ENCODE measurements at places on chromosomes 3 and 15.

- DNase-seq: peak; percentile 49
Observed at GRCh38 chr15:70447928-70448698, 315.2 kb downstream of the UACA start.

- no peak for DNase-seq
Observed at GRCh38 chr3:197685546-197685945, 51.2 kb downstream of the RUBCN start.

GRCh38 chr3:71779674-71780377 is 5.1 kb downstream of the PROK2 start:
- DNase-seq: no peak

- DNase-seq: no peak
Observed at GRCh38 chr3:171256445-171257250, 203.6 kb downstream of the TNIK start.

DNA sequence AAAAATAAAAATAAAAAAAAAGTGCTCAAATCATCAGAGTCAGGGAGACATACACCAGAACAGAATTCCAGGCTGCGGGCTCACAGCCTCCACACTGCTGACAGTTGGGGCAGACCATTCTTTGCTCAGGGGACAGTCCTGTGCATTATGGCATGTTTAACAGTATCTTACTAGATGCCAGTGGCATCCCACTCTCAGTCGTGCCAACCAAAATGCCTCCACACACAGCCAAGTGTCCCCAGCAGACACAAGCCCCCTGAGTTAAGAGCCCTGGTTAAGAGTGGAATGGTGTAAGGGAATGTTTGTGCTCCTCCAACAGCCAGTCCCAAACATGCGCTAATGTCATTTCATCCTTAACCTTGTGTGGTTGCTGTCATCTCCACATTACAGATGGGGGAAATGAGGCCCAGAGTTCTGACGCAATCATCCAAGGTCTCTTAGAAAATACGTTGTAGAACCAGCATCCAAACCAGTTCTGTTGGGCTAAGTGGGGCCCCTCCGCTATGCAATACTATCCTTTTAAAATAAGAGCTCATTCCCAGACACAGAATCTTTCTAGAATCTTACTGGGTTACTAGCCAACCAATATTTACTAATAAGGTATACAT is 26.0 kb downstream of the CFAP92 start:
- DNase-seq: no peak

- DNase-seq: no peak
Observed at GRCh38 chr3:52277972-52278509, 408 bp downstream of the WDR82 start.

GRCh38 chr3:119529883-119530282 is 29.5 kb downstream of the CD80 start:
- no peak for DNase-seq

GRCh38 chr15:33788906-33789540 is 179.3 kb upstream of the CHRM5 start:
- no peak for DNase-seq

- DNase-seq: no peak
Observed at GRCh38 chr15:63295341-63295740, 17.9 kb downstream of the APH1B start.

- DNase-seq: no peak
Observed at GRCh38 chr3:124845406-124845805, 41.8 kb downstream of the ITGB5 start.

DNA sequence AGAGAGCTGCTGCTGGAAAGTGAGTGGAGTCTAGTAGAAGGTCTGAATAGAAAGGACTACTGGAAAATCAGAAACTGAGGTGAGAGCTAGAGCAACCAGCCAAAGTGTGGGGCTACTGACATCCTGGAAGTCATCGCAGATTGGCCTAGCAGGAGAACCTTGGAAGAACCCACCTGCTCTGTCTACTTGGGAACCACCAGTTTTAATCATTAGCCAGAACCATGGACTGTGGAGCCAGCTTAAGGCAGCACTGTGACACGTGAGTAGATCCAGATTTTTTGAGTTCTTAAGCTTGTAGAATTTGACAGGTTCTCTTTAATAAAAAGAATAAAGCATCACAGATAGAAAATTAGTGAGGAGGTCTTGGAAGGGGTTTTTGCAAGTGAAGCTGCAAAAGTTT is 179.1 kb upstream of the PEX5L start:
- DNase-seq: no peak

DNA sequence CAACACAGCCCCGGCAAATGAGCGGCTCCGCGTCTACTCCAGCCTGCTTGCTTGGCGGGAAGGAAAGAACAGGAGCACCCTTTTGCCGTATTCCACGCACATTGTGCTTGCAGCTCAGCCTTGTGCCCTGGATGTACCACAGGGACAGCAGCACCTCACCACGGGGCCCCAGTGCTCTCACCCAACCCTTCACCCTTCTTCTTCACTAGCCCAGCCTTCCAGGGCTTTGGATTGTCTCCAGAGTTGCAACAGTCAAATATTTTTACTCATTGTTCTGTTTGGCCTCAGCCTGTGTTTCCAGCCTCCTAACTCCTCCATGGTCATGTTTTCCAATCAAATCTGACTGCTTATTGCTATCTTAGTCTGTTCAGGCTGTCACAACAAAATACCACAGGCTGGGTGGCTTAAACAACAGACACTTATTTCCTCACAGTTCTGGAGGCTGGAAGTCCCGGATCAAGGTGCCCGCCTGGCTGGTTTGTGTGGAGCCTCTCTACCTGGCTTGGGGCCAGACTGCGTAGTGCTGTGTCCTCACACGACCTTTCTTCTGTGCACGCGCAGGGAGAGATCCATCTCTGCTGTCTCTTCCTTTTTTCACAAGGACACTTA is 79.2 kb upstream of the ABHD17C start:
- DNase-seq: peak; percentile 66

- no peak for DNase-seq
Observed at GRCh38 chr15:63420333-63420747, 38.7 kb upstream of the CA12 start.

DNA sequence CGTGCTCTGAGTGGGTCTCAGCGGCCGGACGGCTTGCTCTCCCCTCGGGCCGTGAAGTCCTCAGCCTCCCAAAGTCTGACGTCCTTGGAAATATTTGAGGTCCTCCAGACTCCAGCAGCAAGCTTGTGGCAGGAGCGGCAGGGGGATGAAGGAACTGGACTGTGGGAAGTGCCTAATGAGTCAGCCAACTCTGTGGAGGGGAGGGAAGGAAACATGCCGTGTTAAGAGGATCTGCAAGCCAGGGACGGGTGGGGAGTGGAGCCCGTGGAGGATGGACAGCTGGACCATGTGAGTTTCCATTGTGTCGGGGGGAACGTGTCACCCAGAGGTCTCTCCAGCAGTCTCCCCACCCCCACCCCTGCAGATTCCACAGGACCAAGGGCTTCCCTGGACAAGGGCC is 39.4 kb upstream of the IDH2 start:
- DNase-seq: no peak

DNA sequence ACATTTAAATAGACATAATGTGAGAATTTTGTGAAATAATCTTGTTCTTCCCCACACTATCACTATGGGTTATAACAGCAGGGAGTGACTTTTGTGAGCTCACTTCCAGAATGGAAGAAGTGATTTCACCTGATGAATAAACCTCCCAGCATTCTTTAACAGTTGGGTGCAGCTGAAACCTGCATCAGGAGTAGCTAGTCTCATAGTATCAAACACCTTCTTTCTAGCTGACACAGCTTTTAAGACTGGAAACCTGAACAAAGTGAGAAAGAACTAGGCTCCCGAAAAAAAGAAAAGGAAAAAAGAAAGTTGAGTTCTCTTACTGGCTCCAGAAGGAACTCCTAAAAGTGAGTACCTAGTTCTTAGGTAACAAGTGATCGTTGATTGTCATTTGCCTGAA is 61.1 kb upstream of the UNC13C start:
- DNase-seq: no peak

- DNase-seq: no peak
Observed at GRCh38 chr3:190585805-190586630, 72.1 kb downstream of the IL1RAP start.

- no peak for DNase-seq
Observed at GRCh38 chr3:189806171-189806951, 175.2 kb downstream of the TP63 start.

DNA sequence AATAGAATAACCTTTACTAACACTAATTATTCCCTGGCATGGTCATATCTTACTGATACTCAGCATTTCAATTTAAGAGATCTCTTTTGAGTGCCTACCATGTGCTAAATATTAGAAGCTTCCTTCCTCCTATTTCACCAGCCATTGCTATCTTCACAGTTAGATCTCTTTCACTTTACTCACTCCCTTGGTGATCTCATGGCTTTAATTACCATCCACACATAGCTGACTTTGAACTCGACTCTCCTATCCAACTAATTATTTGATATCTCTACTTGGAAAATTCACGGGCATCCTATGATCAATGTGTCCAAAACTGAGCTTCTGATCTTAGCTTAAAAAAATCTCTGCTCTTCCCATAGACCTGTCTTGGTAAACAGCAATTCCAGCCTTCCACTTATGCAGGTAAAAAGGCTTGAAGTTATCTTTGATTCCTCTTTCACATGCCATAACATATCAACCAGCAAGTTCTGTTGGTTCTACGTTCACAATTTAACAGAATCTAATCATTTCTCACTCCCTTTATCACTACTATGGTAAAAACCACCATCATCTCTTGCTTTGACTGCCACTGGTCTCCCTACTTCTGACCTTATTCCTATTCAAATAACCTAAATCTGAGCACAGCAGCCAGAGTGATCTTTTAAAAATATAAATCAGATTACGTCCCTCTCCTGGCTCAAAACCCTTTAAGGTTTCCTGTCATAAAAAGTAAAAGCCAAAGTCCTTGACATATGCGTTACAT is 41.8 kb downstream of the HLTF start:
- DNase-seq: no peak

DNA sequence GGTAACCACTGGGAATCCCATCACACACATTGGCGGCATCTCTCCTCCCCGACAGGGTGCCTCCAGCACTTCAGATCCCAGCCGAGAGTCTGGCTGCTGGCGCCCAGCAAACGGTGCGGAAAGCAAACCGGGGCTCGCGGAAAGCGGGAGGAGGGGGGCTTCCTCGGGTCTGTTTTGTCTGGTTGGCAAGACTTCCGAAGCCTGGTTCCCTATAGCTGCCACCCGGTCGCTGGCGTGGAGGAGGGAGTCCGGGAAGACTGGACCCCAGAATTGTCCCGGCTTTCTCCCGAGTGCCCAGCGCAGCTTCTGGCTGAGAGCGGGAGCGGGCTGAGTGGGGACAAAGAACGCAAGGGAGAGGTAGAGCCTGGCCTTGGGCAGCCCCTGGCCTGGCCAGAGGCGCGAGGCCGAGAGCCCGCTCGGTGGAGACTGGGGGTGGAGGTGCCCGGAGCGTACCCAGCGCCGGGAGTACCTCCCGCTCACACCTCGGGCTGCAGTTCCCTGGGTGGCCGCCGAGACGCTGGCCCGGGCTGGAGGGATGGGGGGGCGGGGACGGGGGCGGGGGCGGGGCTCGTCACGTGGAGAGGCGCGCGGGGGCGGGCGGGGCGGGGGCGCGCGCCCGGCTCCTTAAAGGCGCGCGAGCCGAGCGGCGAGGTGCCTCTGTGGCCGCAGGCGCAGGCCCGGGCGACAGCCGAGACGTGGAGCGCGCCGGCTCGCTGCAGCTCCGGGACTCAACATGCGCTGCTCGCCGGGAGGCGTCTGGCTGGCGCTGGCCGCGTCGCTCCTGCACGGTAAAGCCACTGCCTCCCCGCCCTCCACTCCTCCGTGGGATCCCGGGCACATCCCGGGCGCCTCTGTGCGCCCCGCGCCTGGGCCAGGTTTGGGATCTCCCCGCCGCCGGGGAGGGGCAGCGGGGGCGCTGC is at the start of gene CHRNA7:
CHRNA7 (plus strand) TSS at position 654 of the 920 bp plus-strand sequence; CDS start at position 734, 80 bp downstream.
- DNase-seq: peak; percentile 78

DNA sequence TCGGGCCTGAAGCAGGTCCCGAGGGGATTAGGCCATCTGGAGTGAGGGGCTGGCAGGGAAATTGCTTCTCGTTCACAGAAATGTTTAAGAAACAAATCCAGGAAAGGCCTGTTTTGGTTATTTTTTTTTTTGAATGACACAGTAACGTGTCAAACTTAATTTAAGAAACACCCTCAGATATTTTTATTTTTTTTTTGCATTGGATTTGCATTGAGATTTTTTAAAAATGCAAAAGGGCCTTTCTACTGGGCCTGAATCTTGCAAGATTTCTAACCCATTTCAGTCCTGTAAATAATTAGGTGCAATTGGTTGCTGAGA is 25.0 kb upstream of the KLF13 start:
- DNase-seq: no peak

DNA sequence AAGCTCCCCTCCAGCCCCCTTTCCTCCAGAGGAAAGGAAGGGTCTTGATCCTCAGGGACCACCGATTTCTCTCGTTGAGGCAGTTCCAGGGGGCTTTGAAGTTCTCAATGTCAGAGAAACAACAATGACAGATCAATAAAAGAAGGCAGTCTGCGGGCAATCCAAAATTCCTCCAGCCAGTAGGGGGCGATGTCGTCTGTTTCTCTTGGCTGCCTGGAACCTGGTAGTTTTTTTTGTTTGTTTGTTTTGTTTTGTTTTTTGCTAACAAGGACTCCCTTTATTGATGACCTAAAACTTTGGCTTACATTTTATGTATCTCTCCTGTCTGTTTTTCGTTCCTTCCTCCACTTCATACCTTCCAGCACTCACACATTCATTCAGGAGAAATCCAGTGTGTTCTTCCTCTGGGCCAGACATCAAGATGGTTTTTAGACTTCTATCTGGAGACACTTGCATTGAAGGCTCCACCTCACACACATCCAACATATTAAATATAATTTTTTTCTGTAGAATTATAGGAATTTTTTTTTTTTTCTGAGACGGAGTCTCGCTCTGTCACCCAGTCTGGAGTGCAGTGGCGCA is 276.6 kb downstream of the RPLP1 start:
- no peak for DNase-seq

DNA sequence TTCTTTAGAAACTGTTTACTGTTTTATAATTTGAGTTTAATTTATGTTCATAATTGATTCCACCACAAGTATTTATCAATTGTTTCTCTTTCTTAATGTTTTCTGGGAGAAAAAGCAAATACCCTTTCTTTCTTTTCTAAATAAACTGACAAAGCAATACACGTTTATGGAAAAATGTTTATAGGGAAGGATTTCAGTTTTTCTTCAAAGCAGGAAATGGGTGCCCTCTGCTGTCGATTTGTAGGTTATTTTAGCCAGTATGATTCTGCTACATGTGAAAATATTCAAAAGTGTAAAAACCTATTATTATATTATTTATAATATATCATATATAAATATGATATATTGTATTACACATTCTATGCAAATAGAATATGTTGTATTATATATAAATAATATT is 921.0 kb upstream of the ROBO1 start:
- no peak for DNase-seq

DNA sequence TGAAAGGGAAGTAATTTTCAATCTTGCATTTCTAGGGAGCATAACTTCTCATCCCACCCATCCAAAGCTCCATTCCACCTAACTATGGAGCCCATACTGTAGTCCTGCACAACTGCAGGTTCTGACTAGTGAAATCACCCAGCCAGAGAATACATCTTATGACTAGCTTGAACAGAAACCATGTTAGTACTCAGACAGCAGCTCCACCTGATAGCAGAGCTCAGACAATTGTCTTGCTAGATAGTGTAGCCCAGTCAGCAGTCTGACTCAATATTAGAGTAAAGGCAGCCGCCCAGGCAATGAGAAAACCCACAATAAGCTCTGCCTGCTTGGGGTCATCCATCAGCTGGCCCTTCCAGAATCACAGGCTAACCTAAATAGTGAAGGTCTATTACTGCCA is 544.7 kb upstream of the GBE1 start:
- DNase-seq: no peak

- DNase-seq: no peak
Observed at GRCh38 chr3:156689608-156690007, 15.2 kb downstream of the TIPARP start.

- no peak for DNase-seq
Observed at GRCh38 chr3:15427981-15428380, 583 bp downstream of the EAF1 start.

- DNase-seq: no peak
Observed at GRCh38 chr3:155984791-155985417, 114.5 kb downstream of the GMPS start.
